ENCODE measurements at places on chromosomes 3 and 15. TPM values are rescaled to one million over a fixed set of nuclear protein-coding genes. Genes with fewer than 3 reads are reported as not detected.

The PIGZ gene
- 1.2 TPM for total RNA-seq

The CFAP91 gene
- total RNA-seq: not detected

The CCR3 gene
- total RNA-seq: not detected

The HOMER2 gene
- 8.8 TPM for total RNA-seq

The GOLGA8G gene
- not detected for total RNA-seq

The RLBP1 gene
- 37.2 TPM for total RNA-seq

The SPATA12 gene
- total RNA-seq: 0.69 TPM

The FEZF2 gene
- total RNA-seq: not detected

Data from SK-MEL-5 (cell line).